ENCODE measurements at places on chromosomes 16 and 17. TPM values are rescaled to one million over a fixed set of nuclear protein-coding genes. Genes with fewer than 3 reads are reported as not detected.

KRT9 gene
- total RNA-seq, result not detected

SGF29 gene
- 31.3 TPM for total RNA-seq

KRTAP9-2 gene
- total RNA-seq, result not detected

ARHGAP23 gene
- 180 TPM for total RNA-seq

SLC52A1 gene
- 0.26 TPM for total RNA-seq

OR3A3 gene
- not detected for total RNA-seq

ZNF597 gene
- total RNA-seq, result 0.68 TPM

KRT17 gene
- total RNA-seq, result 84.2 TPM

- DNase-seq, result no peak
Observed at GRCh38 chr17:82734987-82735866, at the start of gene FN3K. Gene FN3K, plus strand, starts transcription at chr17:82735615. Its CDS starts 22 bp downstream, at chr17:82735637.

GRCh38 chr16:88339930-88340754 is 42.6 kb upstream of the ZNF469 start:
- no peak for DNase-seq

GRCh38 chr16:29899516-29900101 is at the start of gene SEZ6L2:
Gene SEZ6L2, minus strand, starts transcription at chr16:29899550. Its CDS starts 531 bp downstream, at chr16:29899019.
- no peak for DNase-seq

DNA sequence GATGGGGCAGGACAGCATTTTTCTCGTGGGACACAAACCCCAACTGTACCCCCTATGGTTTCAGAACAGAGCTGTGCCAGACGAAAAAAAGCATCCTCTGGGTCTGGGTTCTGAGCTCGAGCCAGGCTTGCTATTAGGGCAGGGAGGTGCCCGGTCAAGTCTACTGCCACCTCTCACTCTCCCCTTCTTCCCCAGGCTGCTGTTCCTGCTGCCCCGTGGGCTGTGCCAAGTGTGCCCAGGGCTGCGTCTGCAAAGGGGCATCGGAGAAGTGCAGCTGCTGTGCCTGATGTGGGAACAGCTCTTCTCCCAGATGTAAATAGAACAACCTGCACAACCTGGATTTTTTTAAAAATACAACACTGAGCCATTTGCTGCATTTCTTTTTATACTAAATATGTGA is 1.1 kb downstream of the MT1E start:
- DNase-seq, result no peak

GRCh38 chr16:11118479-11118878 is 137.5 kb downstream of the SOCS1 start:
- DNase-seq, result no peak

- DNase-seq, result no peak
Observed at GRCh38 chr17:62562656-62563055, 64.8 kb upstream of the MRC2 start.

DNA sequence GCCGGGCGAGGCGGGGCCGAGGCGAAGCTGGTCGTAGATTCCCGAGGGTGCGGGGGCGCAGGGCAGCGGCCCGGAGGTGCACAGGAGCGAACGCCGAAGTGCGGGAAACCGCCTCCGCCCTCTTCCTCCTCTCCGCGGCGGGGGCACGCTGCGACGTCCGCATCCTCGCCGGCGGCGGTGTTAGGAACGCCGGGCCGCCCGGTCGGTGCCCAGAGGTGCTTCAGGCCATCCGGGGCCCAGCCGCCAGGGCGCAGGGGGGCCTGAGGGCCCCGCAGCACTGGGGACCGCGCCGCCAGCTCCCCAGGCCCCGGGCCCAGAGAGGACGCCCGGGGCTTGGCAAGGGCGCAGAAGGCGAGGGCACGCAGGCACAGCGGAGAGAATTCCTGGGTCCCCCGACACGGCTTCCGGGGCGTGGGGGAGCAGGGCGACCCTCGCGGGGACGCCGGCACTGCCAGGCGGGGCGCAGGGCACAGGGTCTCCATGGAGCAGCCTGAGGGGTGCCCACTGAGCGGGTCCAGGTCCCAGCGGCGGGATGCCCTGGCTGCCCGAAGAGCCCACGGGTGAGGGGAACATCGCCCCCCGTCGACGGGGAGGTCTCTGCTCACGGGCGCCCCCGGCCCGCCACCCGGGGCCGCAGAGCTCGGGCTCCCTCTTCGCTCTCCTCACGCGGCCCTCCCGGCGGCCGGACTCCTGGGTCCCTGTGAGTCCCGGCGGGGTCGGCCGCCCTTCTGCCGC is 576 bp downstream of the EPOP start:
- no peak for DNase-seq

DNA sequence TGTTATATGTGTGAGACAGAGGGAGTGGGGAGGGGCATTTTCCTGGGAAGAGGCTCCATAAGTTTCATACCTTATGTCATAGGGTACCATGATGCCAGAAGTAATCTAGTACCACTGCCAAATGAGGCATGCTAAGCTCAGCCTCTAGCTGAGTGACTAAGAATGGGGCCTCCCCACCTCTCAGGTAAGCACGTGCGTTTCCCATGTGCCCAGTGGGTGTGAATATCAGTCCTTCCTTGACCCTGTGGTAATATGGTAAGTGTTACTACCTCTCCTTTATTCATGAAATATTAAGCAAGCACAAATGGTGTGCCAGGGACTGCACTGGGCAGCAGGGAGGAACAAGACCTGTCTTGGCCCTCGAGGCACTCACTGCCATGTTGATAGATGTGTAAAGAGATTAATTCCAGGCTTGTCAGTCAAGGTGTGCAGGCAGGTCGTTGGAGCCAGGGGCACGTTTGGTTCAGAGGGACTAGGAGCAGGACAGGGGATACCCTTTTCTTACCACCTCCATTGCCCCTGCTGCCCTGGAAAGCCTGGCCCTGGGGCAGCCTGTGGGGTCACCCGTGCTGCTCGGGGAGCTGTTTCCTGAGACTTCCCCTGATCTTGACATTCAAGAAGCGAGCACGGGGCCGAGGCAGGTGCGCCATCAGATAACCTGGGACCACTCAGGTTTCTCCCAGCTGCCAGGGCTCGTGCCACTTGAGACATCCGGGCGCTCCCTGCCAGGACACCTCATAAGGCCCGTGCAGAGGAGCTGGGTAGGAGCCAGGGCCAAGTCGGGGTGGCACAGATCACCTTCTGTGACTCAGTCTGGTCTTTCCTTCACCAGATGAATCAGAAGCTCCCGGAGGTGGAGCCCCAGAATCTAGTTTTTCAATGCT is 8.8 kb downstream of the RSAD1 start:
- DNase-seq, result no peak

GRCh38 chr16:67470359-67470758 is 10.6 kb downstream of the ATP6V0D1 start:
- no peak for DNase-seq

DNA sequence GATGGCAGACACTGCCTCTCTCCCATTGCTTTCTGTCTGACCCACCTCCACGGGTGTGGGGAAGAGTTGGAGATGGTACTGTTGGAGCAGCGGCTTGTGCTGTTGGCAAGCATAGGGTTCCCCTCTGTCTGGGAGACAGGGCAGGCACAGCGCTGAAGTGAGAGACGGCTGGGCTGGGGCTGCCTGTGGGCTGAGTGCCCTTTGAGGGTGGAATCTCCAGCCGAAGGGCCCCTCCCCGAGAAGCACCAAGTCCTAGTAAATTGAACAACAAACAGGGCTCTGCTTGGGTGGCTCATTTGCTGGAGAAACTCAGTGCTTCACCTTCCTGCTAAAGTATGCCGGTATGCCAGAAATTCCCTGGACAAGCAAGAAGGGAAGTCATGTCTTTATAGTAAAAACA is 79.7 kb downstream of the KSR1 start:
- DNase-seq, result no peak

- no peak for DNase-seq
Observed at GRCh38 chr17:36205637-36206485, 5.0 kb upstream of the CCL4L2 start.

DNA sequence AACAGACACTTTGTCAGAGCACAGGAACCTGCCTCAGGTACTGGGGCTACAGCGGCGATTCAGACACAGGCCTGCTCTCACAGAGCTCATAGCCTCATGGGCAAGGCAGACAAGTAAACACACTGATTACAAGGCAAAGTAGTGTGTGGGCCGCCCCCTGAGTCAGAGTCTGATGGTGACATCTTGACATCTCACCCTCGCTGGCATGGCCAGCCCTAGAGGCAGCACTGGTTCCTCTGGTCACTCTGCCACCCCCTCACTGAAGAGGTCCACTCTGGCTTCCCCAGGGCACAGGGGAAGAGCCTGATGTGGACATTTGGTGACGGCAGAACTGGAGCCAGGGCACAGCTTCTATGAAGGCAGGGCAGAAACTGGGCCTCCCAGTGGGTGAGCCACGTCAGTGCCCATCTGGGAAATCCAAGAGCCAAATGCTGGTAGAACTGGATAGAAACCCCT is 32.9 kb upstream of the TOB1 start:
- DNase-seq, result no peak

- no peak for DNase-seq
Observed at GRCh38 chr16:1520461-1520860, 13.0 kb upstream of the TMEM204 start.

DNA sequence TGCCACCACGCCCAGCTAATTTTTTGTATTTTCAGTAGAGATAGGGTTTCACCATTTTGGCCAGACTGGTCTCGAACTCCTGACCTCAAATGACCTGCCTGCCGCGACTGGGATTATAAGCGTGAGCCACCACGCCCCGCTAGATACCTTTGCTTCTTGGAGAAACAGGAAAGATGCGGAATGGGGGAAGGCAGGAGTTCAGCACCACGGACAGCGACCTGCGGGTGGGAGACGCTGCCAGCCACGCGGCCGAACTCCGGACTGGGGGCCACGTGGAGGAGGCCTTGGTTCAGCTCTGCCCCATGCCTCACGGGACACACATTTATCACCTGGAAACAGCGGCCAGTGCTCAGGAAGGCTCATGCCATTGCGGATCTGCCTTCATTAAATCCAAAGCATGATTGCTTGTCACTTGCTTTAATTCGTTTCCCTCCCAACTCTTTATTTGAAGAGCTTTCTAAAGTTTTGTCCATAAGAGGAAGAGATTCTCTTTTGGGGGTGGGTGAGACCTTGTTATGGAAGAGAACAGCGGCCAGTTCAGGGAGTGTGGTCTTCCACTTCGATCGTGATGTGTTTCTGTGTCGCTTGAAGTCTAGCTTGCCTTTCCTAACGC is 219.9 kb downstream of the ENGASE start:
- no peak for DNase-seq

DNA sequence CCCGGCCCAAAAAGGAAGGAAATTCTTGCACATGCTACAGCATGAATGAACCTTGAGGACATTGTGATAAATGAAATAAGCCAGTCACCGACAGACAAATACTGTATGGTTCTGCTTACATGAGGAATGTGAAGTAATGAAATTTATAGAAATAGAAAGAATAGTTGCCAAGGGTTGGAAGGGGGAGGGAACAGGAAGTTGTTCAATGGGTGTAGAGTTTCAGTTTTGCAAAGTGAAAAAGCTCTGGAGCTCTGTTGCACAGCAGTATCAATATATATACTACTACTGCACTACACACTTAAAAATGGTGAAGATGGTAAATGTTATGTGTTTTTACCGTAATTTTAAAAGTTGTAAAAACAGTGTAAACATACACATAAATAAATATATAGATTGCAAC is 43.7 kb downstream of the PKD1L3 start:
- DNase-seq, result no peak

- no peak for DNase-seq
Observed at GRCh38 chr17:10626390-10626789, 30.7 kb downstream of the MYH3 start.

DNA sequence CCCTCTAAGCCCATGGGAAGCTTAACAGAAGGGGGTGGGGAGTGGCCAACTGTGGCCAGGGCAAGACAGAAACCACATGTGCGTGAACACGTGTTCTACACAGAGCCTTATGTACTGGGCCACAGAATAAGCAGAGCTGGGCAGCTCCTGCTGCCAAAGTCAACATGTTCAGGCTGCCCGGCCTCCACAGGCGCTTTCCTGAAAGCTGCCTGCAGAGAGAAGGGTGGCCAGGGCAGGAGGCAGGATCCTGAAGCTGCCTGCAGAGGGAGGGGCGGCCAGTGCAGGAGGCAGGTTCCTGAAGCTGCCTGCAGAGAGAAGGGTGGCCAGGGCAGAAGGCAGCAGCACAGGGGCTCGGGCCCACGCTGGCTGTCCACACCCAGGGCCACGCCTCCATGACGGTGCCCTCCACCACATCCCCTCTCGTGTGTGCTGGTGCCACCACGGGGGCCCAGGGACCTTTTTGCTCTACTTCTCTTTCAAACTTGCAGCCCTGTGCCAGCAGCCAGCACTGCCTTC is 79.5 kb downstream of the ANKRD11 start:
- no peak for DNase-seq

GRCh38 chr17:7046127-7046724 is 2.3 kb upstream of the SLC16A11 start:
- DNase-seq, result no peak

- no peak for DNase-seq
Observed at GRCh38 chr16:12158428-12158827, 181.9 kb downstream of the SNX29 start.

DNA sequence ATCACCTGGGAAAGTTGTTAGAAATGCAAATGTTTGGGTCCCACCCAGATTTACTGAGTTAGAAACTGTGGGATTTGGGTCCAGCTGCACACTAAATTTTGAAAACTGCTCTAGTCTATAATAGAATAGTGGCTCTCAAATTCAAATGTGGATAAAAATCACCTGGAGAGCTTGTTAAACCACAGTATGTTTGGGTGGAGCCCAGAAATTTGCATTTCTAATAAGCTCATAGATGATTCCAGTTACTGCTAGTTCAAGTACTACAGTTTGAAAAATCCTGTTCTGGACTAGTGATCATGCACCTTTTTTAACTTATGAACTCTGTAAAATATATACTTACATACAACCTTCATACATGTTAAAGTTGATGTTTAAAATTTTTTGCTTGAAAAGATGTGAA is 27.8 kb downstream of the RABEP1 start:
- DNase-seq, result no peak

DNA sequence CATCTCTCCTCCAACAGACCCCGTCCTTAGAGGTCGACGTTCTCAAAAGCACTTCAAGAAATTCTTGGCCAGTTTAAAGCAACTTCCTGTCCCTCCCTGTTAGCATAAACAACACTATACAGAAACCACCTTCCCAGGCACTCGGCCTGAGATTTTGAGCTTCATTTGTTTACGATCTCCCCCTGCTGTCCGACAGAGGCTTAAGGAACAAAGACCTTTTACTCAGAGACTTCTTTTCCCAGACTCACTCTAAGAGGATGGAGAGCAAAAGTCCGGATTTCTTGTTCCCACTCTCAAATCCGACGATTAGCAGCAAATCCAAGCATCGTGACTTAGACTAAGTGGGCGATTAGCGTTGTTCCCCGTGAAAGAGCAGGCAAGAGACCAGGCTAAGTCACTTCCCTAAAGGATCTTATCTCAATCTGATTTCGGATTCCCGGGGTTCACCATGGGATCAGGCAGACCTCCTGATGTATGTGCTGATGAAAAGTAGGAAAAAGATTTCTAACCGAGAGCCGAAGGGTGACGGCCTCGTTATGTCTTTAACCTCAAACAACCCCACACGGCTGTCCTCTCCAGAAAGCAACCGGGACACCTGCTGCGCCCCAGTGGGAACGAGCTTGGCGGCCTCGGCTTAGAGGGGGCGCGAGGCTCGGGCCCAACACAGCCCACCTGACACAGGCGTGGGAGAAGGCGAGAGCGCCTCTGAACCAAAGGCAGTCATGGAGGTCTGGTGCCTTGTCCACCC is 598 bp downstream of the INPP5K start:
- no peak for DNase-seq

- DNase-seq, result no peak
Observed at GRCh38 chr17:42554250-42555121, 1.8 kb downstream of the HSD17B1 start.
